A172 (cell line): ENCODE measurements at places on chromosomes 5 and 9.

DNA sequence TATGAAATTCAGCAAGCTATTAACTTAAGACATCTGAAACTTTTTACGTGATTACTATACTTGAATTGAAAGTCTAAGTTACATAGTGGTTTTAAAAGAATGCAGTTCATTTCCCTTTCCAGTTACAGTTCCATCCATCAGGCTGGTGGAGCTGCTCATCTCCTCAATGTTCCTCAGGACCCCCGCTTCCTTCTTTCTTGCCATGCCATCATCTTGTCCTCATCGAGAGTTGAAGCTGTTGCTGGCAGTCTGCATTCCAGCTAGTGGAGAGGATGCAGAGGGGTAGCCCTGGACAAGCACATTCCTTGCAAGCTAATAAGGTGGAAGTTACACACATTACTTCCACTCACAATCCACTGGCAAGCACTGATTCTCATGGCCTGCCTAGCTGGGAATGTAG is 8.8 kb upstream of the RNF183 start:
- no peak for DNase-seq

DNA sequence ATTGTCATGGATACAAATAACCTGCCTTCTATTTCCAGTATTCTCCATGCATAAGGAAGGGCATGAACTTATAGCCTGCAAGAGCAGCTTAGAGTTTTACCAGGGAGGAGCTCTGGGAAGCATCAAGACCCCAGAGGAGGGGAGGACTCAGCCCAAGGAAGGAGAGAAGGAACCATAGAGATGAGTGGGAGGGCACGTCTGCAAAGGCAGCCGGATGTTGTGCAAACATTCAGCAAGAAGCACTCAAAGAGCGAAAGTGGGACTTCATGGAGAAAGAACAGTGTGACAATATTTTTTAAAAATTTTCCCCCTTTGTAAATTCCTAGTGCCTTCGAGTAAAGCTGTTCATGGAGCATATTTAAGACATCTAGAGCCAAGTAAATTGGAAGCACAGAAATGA is 270.1 kb upstream of the PTGER4 start:
- no peak for DNase-seq

- DNase-seq: no peak
These were observed 38.2 kb downstream of the POLR1E start for GRCh38 chr9:37523916-37524315.

DNA sequence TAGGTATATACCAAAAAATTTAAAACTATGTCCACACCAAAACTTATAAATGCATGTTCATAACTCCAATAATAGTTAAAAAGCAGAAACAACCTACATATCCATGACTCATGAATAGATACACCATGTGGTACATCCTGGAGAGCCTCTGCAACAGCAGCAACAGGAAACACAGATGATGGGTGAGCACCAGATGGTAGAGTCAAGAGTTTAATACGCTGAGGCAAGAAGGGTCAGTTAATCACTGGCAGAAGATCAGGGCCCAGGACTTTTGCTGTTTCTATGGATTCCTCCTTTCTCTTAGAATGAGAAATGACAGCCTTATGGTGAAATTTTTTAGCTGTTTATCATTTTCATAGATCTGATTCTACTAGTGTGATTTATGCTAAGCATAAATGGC is 351.8 kb upstream of the ADAMTSL1 start:
- DNase-seq: peak; percentile 20

GRCh38 chr5:64691291-64691690 is 988 bp downstream of the SHISAL2B start:
- no peak for DNase-seq

- no peak for DNase-seq
These were observed 1294.0 kb downstream of the MAT2B start for GRCh38 chr5:164799391-164799790.

DNA sequence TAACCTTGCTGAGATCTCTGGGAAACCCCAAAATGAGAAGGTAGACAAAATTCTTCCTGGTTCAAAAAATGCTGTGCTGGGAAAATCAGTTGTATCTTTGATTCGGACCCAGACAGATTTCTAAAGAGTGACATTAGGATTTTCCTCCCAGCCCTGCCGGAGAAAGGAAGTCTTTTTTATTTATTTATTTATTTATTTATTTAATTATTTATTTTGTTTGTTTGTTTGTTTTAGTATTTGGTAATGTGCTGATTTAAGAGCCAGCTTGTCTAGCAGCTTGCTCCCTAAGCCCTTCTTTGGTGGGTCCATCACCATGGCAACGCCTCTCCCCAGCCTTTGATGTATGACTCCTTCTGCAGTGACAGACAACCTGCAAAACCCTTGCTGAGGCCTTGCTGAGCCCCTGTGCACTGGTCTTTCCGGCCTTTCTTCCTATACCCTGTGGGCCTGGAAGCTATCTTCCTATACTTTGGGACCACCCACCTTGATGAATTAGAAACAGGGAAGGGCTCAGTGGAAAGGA is 60.6 kb upstream of the AFAP1L1 start:
- DNase-seq: no peak

GRCh38 chr5:157326440-157327005 is 60.6 kb downstream of the CYFIP2 start:
- no peak for DNase-seq

DNA sequence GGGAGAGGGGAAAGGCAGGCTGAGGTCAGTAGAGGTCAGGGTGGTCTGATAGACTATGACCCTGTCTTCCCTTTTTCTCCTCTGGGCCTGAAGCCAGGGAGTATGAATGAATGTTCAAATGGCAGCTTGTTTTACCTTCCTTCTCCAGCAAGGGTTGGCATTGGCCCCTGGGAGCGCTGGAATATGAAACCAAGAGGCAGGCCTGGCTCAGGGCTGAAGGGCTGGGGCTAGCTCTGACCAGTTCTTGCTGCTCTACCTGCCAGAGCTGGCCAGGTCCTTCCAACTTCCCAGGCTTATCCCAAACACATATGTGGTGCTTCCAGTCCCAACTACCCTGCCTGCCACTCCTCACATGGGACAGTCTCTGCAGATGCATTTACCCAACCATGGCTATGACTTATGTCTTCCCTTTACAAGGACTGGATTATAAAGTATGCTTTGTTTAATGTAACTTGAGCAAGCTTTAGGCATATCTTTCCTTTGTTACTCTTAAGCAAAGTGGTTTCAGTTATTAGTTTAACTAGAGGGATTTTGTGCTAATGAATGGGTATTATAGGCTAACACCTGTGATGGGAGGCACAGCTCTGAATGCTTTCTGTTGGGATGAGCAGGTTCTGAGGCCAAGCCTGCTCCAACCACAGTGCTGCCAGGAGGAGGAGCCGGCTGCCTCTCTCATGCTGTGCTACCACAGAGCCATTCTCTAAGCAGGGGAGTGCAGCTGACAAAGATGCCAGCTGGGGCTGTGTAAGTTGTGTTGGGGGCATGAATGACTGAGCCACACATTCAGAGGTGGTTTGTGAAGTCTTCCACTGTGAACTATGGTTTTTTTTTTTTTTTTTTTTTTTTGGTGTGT is 6.1 kb downstream of the CCNI2 start:
- no peak for DNase-seq

DNA sequence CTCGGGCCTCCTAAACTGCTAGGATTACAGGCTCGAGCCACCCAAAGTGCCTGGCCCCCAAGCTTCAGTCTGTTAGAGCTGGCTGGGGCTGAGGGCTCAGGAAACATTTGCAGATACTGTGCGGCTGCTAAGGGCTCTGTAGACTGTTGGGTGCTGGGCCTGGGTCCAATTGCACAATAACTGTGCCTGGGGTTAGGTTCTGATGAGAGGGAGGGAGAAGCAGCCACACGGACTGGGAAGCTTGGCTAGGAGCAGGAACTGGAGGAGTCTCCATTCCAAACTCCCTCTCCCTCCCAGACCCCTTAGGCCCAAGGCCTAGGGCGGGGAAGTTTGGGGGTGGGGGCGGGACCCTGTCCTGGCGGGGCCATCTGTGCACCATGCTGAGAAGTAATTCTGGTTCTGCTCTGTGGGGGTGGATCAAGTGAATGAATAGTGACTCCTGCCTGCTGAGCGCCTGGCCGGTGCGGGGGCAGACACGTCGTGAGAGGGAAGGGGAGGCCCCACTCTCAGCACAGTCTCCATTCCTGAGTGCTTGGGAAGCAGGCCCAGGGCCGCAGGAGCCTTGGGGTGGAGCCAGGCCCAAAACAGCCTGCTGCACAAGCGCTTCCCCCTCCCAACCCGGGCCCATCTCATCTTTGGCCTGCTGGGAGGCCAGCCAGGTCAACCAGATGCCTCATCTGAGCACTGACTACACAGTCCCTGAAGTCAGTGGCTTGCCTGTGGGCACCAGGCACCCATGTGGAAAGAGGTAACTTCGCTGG is 1.5 kb downstream of the ASS1 start:
- DNase-seq: no peak

- DNase-seq: peak; percentile 93
These were observed 210.9 kb downstream of the AOPEP start for GRCh38 chr9:94937214-94937903.

- no peak for DNase-seq
These were observed 124.8 kb downstream of the HSD17B3 start for GRCh38 chr9:96177005-96177718.

DNA sequence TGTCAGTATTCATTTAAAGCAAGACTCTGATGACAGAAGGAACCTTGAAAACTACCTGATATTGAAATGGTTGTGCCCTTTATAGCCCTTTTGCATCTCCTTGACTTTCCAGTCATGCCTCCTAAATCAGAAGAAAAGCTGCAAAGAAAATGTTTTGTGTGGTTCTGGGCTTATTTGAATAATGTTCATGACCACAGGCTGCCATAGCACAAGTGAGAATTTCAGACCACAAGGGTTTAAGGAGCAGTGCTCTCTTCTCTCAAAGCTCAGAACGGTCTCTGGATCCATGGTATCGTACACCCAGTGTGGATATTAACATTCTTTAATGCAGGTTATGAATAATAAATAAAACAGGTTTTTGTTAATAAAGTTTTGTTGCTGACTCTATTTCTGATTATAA is 54.2 kb downstream of the GPR107 start:
- no peak for DNase-seq

GRCh38 chr5:159041444-159042198 is 58.1 kb downstream of the EBF1 start:
- DNase-seq: no peak

DNA sequence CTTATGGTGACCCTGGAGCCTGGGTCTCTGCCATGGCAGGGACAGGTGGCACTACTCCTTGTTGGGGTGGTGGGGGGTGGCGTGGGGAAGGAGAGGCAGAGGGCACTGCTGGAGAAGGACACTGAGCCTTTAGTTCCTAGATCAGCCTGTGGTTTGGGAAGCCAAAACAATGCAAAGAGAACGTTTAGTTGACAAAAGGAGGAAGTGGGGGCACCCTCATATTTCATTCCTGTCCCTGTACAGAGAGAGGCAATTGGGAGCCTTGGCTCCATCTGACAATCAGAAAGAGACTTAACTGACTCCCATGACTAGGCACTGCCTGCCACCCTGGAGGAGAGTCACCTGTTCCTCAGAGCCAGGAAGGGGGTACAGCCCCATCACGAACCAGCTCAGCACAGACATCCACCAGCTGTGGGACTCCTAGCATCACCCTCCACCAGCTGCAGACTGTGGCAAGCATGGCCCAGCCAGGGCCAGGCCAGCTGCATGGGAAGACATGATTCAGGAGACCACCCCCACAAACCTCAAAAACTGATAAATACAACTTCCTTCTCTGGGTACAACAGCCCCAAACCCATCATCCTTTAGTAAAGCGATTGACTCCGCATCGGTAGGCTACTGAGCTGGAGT is 257.5 kb downstream of the HSPA4 start:
- DNase-seq: no peak

- no peak for DNase-seq
These were observed 132.1 kb downstream of the FOCAD start for GRCh38 chr9:20815923-20816703.

DNA sequence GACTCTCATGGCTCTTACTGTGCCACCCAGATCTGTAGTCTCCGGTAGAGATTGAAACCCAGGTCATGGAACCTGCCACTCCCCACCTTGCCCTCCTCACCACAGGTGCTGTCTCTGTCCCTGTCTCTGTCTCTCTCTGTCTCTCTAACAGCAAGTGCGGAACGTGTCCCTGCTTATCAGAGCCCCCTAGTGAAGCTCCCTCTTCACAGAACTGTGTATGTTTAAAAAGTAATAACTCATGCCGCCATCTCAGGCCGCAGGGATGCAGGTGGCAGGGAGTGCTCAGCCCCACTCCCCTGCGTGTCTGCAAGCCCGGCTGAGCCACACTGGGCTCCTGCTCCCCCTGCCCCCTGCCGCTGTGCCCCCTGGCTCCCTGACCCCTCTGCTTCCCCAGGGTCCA is 43.8 kb downstream of the UNC5A start:
- no peak for DNase-seq

DNA sequence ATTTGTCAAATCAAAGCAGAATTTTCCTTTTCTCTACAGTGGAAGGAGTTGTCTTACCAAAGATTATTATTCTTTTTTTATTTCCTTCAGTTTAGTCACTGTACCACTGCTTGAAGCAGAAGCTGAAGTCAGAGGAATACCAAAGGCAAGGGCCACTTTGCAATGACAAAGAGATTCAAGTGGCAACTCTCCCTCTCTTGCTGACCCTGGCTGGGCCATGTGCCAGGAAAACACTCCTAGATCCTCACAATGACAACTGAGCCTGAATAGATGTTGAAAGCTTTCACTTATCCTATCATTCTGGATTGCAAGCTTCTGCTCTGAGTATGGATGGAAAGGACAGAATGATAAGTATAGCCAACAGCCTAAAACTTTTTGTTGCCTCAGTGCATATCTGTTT is 618.3 kb downstream of the NR2F1-AS1 start:
- no peak for DNase-seq

DNA sequence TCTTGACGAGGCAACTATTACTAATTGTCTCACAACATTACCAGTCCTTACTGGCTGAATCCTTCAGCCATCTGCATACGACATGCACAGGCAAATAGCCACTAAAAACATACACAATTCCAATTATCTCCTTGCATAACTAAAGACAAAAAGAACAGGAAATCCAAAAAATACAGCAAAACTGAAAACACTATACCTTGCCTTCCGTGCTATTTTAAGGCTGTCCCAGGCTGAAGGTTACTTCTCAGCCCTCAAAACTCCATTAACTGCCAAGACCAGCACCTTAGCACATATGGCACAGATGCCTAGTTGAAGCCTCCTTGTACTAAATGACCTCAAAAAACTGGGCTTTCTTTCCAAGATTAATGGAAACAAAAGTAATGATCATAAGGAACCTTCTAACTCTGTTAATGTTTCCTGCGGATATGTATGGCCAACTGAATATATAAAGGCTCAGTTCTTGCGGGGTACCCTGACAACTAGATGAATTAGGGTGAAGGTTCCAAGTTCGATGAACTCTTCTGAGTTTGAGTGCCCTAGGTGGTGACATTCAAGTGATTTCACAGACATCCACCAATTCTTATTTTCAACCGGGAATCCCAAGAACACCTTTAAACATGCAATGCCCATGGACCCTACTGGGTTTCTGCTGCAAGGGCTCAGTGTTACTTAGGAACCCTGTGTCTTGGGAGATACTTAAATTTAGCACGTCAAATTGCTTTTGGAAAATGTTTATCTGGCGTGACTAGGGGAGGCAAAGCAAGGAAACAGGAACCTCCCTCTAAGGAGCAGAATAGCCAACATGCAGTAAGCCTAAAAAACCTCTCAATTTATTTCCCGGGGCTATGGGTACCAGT is 455.3 kb downstream of the RAB3C start:
- no peak for DNase-seq
